ENCODE measurements at places on chromosomes 6 and 20.

DNA sequence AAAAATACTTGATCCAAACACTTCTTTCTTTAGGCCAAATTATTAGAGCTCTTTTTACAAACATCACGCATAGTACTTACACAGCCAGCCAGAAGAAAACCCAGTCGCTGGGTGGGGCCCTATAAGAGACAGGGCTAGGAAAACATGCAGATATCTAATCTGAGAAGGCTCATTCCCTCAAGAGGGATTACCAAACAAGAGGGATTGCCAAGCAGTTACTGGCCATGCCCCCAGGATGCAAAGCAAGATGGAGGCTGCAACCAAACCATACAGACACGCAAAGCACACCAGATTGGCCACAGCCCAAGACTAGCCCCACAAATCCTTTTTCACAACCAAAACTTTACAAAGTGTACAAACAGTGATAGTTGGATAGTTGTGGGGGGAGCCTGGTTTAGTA lies 1235.4 kb upstream of the GJE1 start:
- DNase-seq = no peak

DNA sequence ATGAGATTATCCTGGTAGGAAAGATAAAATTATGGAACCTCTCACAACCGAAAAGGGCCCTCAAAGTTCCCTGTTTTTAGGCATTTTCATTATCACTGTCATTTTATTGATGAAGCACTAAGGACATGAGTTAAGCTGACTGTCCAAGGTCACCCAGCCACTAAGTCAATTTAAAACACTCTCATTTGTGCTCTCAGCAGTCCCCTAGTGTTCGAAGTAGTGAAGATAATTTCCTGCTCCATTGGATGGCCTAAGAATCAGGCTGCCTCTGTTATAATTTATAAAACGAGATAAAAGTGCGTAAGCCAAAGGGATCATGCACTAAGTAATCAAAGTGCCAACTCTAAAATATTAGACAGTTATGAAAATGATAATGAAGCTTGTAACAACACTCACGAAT lies 169.1 kb downstream of the KIF16B start:
- no peak for DNase-seq

GRCh38 chr6:119658917-119659316 lies 309.4 kb upstream of the MAN1A1 start:
- no peak for DNase-seq

GRCh38 chr6:85465762-85466161 lies 15.9 kb downstream of the NT5E start:
- no peak for DNase-seq

DNA sequence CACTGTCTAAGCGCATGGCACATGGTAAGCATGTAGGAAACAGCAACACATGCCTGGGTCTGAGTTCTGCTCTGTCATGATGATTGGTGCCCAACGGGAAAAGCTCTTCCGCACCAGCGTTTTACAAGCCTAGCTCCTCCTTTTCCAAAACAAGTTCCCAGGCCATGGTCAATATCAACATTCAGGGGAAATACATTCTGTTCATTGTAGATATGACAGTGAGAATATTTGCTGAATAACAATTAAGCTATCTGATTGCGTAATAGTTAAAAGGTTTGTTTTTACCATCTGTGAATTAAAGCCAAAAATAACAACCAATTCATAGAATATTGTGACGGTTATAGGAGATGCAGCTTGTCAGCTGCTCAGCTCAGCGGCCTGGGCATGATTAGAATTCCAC lies 404.3 kb upstream of the SLC35B3 start:
- no peak for DNase-seq

DNA sequence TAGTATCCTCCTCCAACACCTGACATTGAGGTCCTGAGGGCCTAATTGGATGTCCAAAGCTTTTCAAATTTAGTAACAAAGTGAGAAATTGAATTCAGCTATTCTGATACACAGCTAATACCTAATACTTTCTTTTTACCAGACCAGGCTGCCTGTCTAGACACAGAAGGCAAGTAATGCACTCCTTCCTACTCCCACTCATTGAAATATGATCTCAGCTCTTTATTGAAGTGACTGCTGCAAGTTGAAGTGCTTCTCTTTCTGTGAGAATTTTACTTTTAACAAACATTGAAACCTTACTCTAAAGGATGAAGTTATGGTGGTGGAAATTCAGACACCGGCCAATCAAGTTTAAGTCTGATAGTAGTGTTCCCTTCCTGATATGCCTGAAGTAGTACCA lies 90.8 kb upstream of the OGFRL1 start:
- no peak for DNase-seq

DNA sequence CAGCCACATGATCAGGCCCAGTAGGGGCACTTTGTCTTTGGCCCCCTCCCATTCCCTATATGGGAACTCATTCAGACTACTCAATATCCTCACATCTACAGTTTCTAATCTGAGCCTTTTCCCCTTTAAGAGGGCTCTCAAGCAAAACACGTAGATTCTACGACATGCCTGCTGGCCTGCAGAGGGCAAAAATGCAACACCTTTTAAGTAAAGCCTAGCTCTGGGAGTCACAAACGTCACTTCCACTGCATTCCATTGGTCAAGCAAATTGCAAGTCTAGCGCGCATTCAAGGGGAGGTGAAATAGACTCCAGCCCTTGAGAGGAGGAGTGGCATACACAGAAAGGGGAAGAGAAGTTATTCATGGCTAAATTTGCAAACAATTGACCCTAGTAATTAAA lies 70.6 kb downstream of the CDC40 start:
- DNase-seq = no peak

DNA sequence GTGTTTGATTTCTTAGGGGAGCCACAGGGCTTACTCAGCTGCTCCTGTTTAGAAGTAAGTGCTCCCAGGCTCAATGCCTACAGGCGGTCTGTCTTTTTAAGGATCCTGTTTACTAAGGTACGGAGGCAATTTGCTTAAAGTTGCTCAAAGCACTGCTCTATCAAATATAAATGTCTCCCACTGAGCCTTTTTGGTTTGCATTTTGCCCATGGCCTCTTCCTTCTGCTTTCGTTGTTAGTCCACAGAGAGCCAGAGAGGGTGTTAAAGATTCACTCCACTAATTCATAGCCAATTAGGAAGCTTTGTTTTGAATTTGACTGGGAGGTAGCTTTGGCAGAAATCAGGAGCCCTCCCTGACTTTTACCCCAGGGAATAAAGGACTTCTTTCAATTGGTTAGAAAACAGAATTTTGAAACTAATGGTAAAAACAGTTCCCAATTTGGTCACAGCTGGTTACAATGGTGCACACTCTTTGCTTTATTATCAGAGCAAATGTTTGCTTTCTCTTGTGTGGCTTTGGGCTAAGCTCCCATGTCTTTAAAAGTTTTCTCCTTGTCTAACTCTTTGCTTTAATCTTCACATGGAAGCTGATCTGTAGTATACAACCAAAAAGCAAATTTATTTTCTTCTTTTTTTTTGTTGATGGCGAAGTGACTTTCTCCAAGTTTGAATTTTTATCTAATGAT lies 126.2 kb downstream of the IMPG1 start:
- DNase-seq = no peak

DNA sequence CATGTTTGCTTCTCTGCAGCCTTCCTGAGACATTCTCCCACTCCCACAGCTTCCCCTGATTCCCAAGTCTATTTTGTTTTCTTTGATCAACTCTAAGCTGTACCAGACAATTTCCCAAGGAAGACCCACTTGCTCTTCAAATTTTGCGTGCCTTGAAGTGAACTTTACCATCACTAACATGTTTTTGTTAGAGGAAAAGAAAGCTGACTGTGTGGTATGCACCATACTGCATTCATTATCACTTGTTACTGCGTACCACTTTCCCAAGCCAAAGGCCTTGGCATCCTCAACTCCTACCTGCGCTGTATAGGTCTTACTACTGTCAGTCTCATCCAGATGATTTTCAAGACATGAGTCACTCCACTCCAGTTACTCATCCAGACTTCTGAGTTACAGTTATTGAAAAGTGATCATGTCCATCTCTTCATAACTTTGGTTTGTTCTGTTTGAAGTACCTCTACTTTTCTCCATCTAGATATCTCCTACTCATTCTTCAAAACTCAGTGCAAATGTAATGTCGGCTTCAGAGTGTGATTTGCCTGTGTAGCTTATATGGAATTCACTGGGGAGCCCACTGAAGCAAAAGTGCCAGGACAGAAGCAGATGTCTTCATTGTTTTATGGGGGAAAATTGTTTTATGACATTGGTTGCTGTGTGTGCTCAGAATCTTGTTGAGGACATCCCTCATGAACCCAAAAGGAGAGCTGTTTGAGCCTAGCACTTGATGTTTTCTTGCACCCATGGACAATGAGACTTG lies 5.2 kb downstream of the RPS12 start:
- DNase-seq = no peak

DNA sequence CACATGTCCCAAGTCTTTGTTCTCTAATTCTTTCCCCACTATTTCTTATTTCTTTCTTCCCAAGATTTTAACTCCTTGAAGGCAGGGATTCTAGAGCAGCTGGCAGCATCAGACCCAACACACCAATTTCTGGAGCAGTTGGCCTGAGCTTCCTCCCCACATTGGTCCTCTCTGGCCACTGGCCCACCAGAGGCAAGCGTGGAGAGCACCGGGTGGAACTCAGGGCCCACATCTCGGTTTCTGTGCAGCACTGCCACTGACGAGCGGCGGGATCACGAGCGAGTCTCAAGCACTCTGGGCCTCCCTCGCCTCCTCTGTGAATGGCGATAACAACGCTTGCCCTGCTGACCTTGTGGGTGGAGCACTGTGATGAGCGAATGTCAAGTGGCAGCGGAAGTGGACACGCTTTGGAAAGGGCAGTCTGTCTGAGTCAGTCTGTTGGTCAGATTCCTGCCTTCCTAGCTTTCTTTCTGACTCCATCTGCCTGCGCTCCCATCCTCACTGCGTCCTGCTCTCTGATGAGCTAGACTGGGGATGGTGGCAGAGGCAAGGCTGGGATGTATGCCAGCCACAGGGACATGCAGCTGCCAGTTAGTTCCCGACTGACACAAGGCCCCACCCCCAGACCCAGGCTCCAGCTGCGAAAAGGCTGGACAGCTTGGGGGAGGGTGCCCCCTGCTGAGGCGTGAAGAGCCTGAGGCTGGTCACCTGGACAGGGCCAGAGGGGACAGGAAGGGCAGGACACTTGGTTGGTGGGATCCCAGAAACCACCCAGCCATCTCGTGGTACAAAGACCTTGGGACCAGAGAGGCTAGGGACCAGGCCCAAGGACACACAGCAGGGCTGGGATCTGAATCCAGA lies 4.5 kb upstream of the SPDEF start:
- no peak for DNase-seq

DNA sequence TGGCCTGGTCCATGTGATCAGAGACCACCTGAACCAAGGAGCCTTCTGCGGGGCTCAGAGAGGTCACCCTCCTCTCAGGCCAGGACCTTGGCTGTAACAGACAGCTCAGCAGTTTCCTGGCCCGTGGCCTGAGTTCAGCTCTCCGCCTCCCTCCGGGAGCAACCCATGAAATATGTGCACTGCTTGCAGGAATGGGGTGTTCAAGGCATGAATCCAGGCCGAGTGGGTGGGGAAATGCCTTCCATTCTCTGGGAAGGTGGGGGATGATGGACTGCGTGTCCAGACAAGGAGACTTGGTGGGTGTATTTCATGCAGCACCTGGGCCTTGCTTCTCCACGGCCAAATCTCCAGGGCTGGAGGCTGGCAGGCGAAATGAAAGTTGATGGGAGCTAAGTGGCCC lies 46.0 kb downstream of the SIRPA start:
- no peak for DNase-seq

DNA sequence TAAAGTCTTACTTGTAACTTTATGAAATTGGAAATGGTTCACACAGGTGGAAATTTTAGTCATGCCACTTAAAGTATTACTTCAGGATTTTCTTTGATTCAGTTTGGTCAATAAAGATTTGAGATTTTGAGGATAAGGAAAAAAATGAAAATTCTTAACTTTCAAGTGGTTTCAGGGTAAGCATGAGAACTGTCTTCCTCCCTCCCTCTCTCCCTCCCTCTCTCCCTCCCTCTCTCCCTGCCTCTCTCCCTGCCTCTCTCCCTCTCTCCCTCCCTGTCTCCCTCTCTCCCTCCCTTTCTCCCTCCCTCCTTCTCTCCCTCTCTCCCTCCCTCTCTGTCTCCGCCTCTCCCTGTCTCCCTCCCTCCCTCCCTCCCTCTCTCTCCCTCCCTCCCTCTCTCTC lies 36.9 kb downstream of the L3MBTL3 start:
- no peak for DNase-seq

- DNase-seq = no peak
Measured at GRCh38 chr6:130632277-130632676, 194.9 kb upstream of the SMLR1 start.

- DNase-seq = no peak
Measured at GRCh38 chr6:140051521-140052512, 677.4 kb upstream of the CITED2 start.

GRCh38 chr6:31691078-31691463 lies 10.2 kb upstream of the LY6G5C start:
- no peak for DNase-seq

DNA sequence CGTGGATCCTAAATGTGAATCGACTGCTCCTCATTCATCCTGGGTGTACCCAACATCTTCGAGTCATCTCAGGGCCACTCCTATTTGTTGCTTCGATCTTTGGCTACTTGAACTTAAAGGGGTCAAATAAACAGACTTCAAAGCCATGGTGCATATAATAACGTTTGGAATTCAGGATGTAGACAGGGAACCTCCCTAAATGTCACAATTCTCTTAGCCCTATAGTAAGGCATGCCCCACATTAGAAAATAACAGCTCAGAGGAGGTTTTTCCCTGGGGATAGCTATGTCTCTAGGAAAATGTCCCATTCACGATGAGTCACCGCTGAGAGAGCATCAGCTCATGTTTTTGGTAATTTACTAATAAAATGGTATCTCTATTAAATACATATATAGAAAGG lies 54.8 kb upstream of the BMP6 start:
- DNase-seq = no peak

DNA sequence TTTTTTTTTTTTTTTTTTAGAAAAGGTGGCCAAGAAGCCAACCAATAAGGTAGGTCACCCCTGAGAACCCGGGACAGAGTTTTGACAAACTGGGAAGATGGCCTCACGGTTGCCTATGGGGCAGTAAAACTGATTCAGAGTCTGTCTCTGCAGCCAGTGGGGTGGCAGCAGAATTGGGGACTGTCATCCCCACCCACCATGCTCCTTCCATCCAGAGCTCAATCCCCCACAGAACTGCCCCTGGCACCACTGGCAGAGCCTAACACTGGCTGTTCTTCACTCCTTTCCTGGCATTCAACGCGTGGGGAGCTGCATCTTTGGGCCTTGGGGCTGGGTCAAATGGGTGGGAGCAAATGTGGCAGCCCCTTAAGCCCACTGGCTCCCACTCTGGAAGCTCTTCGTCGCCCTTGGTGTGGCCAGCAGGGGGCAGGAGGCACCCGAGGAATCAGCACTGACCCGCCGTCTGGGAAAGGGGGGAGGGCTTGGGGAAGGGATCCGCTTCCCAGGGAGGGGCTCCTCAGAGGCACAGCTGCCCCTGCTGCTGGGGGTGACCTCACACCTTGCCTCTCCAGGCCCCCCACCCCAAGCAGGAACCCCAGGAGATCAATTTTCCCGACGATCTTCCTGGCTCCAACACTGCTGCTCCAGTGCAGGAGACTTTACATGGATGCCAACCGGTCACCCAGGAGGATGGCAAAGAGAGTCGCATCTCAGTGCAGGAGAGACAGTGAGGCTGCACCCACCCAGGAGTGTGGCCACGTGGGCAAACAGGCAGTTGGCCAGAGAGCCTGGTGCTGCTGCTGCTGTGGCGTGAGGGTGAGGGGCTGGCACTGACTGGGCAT lies 10.4 kb downstream of the CD40 start:
- DNase-seq = no peak
